ENCODE measurements at places on chromosomes 4 and X.

DNA sequence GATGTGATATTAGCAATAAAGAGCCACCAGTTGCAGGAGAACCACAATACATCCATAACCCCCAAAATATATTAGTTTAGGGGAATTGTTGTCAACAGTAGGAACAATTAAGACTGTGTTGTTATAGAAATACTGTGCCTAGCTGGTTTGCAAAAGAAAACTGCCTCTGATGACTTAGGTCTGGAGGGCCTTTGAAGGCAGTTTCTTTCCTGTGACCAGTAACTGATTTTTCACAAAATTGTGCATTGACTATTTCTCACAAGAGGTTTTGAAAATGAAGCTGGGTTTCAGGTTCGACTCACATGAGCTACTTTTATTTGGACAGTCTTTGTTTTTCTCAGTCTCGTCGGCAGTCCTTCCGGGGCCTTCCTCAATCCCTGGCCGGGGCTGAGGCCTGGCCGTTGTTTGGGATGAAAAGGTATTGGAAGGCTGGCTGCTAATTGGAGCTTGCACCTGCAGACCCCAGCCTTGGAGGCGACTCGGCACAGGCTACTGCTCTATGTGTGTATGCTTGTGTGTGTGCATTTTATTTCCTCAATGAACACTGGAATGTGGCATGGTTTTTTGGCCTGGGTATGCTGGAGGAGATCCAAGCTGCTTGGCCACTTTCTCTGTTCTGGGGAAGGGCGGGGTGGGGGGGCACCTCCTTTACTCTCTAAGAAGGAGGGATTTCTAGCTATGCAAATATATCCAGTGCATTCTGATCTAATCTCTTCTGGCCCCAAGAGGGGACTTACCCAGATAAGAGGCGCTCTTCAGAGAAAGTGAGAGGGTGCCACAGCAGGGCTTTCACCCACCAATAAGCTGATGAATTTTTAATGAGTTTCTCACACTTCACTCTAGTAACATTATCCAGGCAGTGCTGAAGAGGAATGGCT is 49.5 kb upstream of the LNX1 start:
- DNase-seq = no peak

GRCh38 chr4:124484008-124484407 is 228.5 kb downstream of the ANKRD50 start:
- no peak for DNase-seq

DNA sequence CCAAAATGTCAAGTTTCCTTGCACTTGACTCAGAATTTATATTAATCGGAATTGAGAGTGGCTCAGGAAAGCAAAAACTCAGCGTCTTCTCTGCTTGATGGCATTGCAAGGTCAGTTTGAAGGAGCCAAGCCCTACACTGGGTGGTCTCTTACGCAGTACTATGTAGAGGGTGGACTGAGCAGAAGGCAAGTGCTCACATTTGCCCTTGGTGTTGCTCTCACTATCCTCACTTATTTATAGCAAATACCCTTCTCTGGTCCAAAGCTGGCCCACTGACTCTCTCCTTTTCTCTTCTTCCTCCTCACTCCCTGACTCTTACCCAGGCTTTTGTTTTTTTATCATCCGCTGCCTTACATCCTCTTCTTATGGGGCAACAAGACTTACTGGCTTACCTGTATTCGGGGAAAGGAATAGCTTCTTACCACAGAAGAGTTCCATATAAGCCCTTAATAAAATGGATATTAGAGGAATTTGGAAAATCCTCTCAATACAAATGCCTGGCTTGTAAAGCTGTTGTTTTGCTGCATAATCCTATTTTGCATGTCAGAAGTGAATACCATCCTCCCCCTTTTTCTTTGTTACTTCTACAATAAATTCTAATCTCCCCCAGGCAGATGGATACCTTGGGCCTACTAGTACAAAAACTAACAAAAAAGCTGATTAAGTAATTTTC is 24.8 kb upstream of the GATB start:
- no peak for DNase-seq

GRCh38 chr4:5788144-5788543 is 77.1 kb downstream of the EVC start:
- no peak for DNase-seq

DNA sequence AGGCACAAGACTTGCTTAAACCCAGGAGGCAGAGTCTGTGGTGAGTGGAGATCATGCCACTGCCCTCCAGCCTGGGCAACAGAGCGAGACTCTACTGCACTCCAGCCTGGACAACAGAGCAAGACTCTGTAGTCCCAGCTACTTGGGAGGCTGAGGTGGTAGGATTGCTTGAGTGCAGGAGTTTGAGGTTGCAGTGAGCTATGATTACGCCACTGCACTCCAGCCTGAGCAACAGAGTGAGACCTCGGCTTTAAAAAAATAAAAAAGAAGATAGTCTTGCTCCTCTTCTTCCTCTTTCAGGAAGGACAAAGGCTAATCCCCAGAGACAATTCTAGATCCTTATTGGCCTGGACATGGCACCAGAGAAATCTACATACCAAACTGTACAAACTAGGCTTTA is 5.7 kb upstream of the PPEF2 start:
- no peak for DNase-seq

DNA sequence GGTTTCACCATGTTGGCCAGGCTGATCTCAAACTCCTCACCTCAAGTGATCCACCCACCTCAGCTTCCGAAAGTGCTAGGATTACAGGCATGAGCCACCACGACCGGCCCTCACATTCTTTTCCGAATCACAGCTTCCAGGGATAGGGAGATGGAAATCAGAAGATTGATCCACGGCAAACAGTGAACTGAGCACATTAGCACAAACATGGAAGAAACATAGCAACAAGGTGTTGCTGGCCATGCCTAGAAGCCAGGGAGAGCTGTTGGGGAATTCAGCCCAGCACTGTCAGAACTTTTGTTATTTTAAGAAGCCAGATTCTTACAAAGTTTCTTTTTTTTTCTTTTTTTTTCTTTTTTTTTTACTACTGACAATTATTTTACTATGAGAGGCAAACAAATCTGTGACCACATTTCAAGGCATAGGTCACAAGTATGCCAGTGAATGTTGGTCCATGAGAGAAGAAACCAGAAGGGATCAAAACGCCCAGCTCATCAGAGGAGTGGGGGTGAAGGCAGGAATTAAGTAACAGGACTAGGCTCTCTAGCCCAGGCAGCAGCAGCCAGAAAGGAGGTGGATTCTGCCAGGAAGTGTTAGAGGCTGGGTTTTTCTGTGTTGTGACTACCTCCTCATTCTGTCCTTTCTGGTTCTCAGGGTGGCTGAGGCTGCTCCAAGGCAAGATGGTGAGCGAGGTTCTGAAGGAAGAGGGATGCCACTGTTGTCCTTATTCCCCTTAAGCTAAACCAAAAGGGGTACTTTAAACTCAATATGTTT is 44.1 kb downstream of the TEC start:
- DNase-seq = no peak

- DNase-seq = no peak
Measured at GRCh38 chr4:101005659-101006058, 341.7 kb downstream of the PPP3CA start.

GRCh38 chr4:154119317-154119716 is 330.4 kb upstream of the SFRP2 start:
- DNase-seq = no peak

All from hindlimb muscle (tissue), 1 donor.